ENCODE measurements at places on chromosomes 6 and 20.

DNA sequence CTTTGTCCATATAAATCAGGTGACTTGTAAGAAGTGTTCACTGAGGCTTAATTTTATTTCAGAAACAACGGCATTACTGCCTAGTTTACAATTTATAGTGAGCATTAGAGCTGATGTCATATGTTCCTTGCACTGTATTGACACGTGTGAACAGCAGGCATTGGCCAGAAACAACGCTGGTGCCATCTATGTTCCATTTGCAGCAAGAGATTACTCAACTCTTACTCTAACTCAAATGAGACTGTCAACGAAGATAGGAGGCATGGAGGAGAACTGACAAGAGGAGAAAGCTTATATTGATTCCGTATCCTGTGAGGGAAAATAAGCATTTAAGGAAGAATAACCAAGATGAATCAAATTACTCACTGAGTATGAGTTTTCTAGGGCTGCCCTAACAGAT, 48.4 kb downstream of the MTFR2 start:
- no peak for DNase-seq

DNA sequence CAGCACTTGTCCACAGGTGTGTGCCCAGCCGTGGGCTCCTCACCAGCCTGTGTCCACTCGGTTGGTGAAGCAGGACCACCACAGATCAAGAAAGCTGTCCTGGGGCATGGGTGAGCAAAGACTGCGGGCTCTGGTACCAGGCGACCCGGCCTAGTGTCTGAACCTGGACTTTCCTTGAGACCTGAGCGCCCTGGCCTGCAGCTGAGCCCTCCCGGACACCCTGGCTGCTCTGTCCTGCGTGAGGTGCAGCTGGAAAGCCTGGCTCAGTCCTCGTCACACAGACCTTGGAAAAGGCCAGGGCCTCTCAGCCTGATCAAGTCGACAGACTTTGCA, 201.2 kb upstream of the THBS2 start:
- DNase-seq: no peak

- no peak for DNase-seq
These were observed 151.3 kb downstream of the RALGAPA2 start for GRCh38 chr20:20561172-20561571.

DNA sequence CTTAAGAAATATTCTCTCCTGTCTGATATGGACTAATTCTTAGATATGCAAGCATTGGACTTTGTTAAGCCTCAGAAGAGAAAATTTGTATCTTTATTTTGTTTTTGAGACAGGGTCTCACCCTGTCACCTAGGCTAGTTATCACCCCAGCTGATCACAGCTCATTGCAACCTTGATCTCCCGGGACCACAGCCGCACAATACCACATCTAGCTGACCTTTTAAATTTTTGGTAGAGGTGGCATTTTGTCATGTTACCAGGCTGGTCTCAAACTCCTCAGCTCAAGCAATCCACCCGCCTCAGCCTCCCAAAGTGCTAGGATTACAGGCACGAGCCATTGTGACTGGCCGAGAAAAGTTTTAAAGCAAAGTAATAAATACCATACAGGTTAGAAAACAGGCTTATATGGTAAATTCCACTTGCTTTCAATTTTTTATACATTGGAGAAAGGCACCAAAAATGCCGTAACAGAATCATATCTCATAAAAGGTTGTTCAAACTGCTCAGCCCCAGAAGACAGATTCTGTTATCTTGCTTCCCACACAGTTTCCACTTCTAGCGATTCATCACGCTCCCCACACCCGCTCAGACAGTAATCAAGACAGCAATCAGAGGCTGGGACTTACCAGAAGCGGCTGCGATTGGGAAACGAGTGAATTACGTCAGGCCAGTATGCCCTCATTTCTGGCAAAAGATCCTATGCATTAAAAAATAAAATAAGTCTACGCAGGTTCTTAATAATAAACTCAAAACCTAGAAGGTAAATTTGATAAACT, 13.8 kb downstream of the RNASET2 start:
- DNase-seq: no peak

DNA sequence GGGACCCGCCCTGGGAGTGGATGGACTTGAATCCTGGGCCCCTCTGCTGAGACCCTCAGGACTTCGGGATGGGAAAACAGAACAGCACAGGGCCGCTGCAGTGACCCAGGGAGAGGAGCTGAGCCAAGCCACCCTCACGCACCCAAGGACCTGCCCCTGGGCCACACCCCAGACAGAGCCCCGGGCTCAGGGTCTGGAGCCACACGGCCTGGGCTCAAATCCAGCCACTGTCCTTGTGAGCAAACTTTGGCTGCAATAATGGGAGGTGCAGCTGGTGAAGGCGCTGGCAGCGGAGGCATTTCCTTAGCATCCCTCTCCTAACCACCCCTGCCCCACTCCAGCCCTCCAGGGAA, 207.7 kb downstream of the PREX1 start:
- DNase-seq: no peak

GRCh38 chr6:57283911-57284455, 33.4 kb upstream of the PRIM2 start:
- DNase-seq: no peak

DNA sequence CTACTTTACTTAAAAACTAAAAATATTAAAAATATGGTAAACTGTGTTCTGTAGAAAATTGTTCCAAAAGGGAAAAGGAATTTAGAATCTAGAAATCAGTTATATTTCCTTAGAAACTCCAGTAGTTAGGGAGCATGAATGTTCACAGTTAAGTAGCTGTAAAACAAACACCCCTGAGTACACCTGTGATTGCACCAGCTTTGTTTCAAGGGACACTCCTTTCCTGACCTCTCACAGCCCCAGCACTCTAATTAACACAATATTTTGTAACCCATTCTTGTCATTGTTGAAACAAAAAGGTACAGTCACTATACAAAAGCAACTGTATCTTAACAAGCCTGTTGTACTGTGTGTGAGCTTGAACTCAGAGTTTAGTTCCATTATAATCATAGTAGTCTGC, 72.3 kb downstream of the NCOA7 start:
- DNase-seq: no peak

DNA sequence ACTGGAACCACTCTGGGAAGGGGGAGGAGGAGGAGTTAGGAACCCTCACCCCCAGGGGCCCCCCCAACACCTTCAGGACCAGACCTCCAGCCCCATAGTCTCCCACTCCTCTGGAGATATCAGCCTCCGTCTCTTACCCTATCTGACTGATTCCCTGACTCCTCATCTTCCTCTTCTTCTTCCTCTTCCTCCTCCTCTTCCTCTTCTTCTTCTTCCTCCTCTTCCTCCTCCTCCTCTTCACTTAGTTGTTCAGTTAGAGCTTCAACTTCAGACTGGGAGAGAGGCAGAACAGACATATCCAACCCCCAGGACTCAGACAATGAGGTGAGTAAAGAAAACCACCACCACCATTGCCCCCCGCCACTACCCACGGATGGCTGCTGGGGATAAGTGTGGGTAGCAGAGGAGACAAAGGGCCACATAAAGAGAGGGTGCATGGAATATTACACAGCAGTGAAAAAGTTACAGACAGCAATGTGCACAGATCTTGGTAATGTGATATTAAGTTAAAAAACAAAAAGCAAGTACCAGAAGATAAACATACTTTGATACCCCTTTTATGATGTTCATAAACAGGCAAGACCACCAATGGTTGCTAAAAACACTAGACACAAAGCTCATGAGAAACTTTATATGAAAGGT, 8.0 kb downstream of the EHMT2 start:
- no peak for DNase-seq

DNA sequence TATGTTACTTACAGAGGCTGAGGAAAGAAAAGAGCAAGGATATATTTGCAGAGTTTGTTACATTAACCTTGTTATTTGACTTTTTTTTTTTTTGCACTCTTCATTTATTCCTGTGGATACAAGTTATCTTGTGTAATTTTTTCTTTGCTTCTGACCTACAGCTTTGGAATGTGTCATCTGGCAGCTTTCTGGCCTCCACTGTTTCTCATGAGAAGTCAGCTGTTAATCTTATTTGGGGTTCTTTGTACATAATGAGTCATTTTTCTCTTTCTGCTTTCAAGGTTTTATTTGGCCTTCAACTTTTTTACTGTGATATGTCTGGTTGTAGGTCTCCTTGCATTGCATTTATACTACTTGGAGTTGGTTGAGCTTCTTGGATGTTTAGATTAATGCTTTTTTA, 333.4 kb downstream of the SMOC2 start:
- no peak for DNase-seq

DNA sequence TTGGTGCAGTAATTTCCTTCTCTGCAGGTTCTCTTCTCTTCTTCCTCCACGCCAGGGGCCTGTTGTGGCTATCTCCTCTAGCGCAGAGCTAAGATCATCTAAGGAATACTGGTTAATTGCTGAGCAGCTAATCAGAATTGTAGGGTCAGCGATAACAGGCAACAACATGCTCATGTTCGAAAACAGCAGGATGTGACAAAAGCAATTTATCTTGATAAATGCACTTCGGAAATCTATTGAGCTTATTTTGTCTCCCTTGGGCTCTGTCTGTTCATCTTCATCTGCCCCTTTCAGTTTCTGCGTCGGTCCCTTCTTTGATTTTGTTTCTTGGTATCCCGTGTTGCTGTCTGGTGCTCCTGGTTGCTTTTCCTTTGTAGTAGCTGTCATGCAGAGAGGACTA, 67.3 kb upstream of the MAP3K7 start:
- DNase-seq: no peak

DNA sequence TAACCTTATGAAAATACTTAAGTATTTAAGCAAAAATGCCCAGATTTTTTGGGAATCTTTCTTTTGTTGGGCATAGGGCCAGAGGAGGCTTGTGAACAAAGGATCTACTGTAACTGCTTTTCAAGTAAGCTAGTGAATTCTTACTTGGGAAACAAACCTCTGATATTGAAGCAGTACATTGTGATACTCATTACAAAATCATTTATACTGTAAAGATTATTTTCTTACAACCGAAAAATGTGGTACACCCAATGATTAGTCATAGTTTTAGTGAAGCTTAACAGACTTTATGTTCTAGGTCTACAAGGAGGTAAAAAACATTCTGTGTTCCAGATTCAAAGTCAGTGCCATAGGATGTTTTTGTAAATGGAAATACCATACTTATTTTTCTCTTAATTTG, 272.9 kb upstream of the KCNQ5 start:
- peak; percentile 49 for DNase-seq

- DNase-seq: no peak
These were observed 76.5 kb downstream of the VEGFA start for GRCh38 chr6:43846556-43846955.

GRCh38 chr6:2007165-2007564, 238.2 kb downstream of the GMDS start:
- DNase-seq: no peak

DNA sequence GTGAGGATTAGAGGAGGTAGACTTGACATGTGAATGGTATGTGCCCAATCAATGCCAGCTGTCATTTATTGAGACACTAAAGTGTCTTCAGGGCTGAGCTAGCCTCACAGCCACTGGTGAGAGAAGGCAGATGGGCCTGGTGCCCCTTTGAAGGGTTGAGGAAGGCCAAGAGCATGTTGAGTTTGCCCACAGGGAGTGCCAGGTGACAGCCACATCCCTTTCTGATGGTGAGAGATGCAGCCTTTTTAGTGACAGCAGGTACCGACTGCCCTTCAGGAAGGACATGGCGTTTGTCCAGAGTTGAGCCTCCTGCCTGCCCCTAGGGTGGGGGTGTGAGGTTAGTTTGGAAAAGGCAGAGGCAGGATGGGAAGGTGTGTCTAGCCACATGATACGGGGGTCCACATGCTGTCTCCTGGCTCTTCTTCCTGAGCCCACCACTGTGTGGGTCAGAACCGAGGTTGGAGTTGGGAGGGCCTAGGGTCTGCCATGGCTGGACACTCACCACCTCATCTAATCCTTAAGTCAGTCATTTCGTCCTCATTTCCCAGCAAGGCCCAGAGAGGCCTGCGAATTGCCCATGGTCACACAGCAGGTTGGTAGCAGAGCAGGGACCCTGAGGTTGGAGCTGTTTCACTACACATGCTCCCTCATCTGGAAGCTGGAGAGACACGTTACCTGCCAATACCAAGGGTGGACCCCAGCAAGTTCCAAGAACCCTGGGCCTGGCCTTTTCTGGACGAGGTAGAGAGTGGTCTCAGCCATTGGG, 32.5 kb downstream of the SPDEF start:
- DNase-seq: no peak

- DNase-seq: no peak
These were observed 154.0 kb downstream of the MBOAT1 start for GRCh38 chr6:20058121-20058905.

DNA sequence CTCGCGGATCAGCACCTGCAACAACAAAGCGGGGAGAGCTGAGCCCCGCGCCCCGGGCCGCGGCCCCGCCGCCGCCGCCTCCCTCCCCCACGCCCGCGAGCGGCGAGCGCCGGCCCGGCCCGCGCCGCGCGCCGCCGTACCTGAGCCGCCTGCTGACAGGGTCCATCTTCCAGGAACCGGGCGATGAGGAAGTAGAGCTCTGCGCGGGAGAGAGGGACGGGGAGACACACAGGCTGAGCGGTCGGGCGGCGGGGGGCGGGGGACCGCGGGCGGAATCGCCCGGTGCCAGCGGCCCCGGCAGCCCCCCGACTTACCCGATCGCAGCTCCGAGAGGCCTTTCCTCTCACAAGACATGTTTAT, 359 bp downstream of the PHIP start:
- no peak for DNase-seq

DNA sequence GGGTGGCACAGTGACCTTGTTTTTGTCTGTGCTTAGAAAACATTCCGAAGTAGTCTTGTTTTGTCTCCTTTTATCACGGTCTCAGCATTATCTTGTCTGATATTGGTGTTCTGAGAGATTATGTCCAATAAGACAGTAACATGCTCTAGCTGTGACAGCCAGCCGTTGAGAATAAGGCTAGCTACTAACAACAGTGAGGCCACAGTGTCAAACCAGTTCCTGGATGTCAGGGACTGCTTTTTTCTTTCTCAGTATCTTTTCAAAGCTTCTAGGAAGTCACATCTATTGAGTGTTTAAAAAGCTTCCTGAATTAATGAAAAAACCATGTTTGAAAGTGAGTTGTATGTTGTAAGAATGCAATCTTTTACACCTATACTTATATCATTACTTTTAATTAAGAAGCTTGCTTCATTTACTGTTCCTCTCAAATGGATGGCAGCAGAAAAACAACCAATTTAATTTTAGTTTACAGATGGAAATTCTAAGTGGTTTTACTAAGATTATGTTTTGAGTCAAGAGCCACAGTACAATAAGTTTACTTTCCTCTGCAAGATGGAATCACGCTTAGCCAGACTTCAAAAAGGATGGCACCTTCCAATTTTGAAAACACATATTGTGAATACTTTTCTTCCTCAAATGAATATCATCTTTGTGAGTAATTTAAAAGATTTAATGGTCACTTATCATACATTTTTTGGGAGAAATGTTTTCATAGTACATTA, 53.1 kb downstream of the MAP3K7 start:
- DNase-seq: no peak
